NCI-H446 (cell line): ENCODE measurements at places on chromosomes 2 and 18.

DNA sequence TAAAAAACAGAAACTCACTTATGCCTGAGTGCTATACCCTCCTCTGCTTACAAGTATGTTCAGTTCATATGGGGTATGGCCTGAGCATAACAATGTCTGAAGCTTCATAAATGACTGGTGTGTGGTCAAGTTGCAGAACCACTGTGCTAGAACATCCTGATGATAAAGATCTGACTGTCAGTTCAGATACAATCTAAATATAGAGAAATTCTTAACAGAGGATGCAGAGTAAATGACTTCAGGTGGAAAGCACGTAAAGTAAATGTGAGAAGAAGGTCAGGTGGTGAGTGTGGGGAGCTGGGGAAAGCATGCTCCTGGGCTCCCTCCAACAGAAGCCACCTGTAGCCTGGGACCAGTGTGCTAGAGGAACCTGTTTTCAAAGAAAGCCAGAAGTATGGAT, 926.2 kb downstream of the TSN start:
- DNase-seq: no peak

DNA sequence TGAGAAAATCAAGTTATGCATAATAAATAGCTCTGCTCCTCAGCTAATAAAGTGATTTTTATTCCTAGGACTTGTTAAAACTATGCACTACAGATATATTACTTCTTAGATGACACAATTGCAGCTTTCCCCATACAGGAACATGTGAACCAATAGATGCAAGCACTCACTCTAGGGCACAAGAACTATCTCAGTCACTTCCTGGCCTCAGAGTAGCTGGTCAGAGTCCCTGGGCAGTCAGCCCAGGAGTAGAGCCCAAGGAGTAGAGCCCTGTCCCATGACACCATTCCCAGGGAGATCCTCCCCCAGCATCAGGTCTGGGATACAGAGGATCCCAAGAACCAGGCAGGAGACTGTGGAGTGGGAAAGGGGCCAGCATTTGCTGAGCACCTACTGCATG, 2.7 kb downstream of the TNS1 start:
- DNase-seq: no peak

GRCh38 chr18:3479978-3480509, 30.1 kb downstream of the TGIF1 start:
- DNase-seq: no peak

DNA sequence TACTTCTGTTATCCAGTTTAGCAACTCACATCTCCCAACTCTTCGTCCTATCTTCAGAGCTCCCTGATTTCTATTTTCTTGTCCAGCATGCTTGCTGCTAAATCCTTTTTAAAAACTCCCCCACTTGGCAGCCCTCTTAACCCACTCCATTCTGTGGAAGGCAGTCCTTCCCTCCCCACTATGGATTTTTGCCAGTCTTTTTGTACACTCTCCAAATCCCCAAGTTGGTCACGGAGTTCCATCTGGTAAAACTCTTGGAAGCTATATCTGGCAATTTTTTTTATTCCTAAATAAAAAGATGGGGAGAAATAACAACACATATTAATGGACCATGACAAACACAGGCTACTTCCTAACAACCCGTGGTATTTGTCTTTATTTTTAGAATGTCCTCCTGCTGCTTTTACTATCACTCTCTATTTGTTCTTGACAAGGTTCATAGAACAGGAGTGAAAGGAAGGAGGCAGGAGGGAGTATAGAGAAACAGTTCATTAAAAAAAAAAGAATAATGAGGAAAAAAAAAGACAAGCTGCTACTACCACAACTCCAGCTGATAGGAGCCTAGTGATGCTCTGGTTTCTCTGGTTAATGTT, 120.0 kb upstream of the THSD7B start:
- DNase-seq: peak; percentile 25

DNA sequence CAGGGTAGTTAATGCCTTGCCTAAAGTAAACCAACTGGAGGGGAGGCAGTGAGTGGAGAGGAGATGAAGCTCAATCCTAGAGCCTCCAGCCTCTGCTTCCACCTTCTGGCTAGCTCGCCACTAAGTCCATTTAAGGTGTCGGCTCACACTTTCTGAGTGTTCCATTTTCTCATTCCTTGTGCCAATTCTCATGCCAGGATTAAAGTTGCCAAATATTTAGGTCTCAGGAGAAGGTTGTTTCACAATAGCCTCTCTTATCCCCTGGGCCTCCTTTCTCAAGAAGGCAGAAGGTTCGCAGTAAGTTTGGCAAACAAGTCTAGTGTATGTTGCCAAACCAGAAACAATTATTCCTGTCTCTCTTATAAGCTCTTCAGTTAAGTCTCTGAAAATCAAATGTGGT, 57.2 kb downstream of the TACR1 start:
- DNase-seq: peak; percentile 81

DNA sequence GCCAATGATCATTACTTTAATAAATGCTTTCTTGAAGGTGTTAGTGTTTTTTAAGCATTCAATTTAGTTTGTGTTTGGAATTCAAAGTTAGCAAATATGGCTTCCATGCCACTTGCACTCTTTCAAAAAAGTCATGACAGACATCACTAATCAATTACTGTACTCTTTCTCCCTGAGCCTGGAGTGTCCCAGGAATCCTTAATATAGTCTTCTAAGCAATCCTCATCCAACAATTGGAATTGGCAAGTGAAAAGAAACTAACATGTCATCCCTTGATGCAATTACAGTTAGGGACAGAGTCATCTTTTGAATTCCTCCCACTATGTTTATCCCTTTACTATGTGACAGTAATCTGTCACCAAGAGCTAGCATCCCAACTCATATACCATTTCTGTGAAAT, 29.7 kb upstream of the GPR55 start:
- no peak for DNase-seq

GRCh38 chr18:12408247-12408869, 629 bp downstream of the PRELID3A start:
- no peak for DNase-seq

DNA sequence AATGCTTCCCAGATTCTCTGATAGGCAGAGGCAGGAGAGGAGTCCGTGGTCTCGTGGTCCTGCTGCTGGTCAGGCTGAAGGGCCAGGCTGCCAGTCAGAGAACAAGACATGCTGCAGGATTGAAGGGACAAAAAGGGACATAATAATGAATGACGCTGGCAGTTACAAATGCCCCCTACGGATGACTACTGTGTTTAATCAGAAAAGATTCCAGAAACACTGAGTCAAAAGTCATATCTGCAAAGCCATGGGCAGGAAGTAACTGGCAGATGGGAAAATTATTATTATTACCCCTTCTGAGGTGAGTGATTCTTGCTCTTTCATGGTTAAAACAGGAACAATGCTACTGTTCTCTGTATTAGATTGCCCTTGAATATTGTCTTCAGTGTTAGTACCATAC, 19.0 kb downstream of the LCT start:
- DNase-seq: no peak

DNA sequence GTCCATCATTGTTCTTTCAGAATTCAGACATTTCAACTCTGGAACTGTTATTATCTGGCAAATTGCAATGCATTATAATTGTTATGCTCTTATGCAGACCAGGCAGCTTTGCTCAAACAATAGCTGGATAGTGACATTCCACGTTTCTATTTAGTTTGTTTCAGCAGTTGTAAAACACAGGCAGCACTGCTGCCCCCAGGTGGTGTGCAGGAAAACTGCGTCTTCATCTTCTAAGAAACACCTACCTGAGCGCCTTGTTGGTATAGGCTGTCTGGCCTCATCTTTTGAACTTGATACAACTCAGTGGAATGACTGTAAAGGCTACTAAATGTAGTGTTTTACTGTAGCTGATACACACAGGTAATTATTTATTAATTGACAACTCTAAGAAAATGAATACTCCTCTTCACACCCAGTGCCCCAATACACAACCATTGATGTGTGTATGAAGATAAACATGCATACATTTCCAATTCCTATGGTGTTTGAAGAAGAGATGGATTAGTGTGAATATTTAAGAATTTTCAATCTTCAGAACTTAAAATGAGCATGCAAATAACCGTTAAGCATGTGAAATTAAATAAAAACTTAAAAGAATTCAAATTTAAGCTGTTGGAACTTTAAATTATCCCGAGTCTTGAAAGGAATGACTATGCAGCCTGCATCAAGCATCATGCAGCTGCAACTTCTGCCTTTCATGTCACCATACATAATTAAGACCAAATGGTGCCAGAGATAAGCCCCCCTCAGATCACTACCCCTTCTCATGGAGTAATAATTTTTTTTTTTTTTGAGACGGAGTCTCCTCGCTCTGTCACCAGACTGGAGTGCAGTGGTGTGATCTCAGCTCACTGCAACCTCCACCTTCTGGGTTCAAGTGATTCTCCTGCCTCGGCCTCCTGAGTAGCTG, 85.6 kb downstream of the CD8B2 start:
- no peak for DNase-seq

DNA sequence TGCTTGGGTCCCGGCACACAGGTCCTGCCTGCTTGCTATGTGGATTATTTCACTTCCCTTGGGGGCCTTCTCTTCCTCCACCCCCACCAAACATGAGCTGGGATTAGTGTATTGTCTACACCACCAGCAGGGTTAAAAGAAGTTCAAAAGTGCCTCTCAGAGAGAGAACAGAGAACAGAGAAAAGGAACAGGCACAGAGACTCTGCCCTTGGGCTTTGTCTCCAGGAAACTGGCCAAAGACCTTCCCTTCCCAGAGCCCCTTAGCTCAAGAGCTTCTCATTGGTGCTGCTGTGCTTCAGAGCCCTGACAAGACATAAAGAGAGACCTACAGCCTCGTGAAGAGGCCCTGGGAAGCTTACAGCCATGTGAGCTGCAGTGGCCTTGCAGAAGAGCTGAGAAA, 7.1 kb upstream of the FIGLA start:
- no peak for DNase-seq

DNA sequence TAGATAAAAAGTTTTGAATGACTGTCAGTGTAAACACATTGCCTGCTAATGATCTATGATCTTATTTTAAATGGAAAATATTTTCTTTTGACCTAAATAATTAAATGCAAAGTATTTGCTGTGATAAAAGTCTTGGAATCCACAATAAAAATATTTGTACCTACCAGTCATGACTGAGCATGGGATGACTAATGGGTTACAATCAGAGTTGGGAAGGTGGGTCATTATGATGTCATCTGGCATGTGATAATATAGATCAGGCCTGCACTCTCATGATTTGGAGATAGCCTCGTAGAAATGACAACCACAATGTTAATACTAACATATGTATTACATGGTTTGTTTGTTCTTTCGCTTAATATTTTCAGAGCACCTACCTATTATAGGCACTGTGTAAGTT, 848.8 kb upstream of the KLHL29 start:
- DNase-seq: no peak

GRCh38 chr2:41031282-41031681, 579.4 kb upstream of the SLC8A1 start:
- DNase-seq: no peak

DNA sequence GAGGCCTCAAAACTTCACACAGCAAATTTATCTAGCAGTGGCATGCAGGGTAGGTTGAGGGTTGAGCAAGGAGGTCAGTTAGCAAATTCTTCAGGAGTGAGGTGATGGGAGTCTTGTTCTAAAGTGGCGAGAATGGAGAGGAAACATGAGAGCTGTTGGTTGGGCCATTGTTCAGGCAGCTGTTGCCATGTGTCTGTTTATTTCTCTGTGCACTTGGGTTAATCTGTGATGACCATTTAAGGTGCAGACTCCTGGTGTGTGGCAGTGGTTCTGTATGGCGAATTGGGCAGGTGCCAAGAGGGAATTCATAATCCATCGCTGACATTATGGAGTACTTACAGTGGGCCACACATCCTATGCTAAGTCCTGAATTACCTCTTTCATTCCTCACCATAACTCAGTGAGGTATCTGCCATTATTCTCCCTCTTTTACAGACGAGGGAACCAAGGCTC, 30.4 kb downstream of the TMEM178A start:
- peak; percentile 89 for DNase-seq

DNA sequence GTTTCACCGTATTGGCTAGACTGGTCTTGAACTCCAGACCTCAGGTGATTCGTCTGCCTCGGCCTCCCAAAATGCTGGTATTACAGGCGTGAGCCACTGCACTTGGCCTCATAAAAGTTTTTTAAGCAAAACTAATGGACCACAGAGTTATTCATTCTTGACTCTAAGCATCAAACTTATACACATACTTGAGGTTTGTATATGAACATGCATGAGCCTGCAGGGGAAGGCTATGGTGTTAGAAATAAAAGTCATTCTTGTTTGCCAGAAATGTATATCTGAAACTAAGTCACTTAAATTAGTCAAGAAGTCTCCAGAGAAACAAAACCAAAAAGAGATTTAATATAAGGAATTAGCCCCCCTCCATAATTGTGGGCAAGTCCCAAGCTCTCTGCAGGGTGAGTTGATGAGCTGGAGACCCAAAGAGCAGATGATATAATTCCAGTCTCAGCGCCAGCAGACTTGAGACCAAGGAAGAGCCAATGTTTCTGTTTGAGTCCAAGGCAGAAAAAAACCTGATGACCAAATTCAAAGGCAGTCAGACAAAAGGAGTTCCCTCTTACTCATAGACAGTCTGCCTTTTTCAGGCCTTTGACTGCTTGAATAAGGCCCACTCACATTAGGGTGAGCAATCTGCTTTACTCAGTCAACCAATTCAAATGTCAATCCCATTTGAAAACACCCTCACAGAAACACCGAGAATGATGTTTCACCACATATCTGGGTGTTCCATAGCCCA, 69.0 kb upstream of the DSG1 start:
- DNase-seq: no peak

GRCh38 chr18:57942493-57942892, 101.5 kb upstream of the NEDD4L start:
- DNase-seq: no peak

DNA sequence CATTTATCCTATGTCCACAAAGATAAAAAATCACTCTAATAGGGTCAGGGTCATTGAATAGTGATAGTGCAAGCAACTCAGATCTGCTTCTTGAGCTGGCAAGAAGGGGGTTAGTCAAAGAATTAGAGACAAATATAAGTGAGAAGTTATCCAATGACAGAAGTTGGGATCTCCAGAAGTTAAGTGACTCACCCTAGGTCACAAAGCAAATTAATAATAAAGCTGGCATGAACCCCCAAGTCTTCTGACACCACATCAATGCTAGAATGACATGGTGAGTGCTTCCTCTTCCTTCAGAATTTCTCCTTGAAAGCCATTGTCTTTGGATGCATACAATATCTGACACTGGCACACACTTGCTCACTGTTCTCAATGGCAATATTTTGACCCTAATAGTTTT, 343.5 kb downstream of the RIT2 start:
- no peak for DNase-seq

GRCh38 chr2:81327911-81328310, 1023.4 kb upstream of the LRRTM1 start:
- DNase-seq: no peak

DNA sequence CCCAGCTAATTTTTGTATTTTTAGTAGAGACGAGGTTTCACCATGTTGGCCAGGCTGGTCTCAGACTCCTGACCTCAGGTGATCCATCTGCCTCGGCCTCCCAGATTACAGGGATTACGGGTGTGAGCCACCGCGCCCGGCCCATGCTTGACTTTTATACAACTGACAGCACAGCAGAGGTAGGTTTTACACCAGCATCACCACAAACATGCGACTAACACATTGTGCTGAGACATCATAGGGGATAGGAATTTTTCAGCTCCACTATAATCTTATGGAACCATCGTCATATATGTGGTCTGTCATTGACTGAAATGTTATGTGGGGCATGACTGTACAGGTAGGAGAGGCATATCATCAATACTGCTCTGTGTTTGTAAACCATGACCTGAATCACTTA, 122.1 kb downstream of the THADA start:
- DNase-seq: no peak

GRCh38 chr2:230441227-230441897, 25.4 kb downstream of the SP100 start:
- no peak for DNase-seq

- DNase-seq: no peak
Measured at GRCh38 chr2:20438334-20439192, 8.3 kb upstream of the RHOB start.
